ENCODE measurements at places on chromosomes 5 and 9.

DNA sequence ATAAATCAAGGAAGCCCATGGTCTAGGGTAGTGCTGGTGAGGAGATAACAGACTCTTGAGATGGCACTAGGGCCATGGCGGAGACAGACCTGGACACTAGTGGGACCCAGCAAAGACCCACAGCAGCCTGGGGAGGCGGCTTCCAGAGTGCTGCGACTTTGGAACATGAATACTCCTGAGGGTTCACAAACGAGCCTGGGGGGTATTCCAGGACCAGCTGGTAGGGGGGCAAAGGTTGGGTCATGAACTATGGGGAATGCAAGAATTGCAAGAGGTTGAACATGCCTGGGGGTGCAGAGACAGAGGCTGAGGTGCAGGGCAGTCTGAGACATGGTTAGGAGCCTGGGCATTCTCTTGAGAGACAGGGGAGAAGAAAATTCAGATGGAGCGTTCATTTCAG, 43.8 kb upstream of the SPTLC1 start:
- DNase-seq: no peak

GRCh38 chr9:34994260-34994899, 4.8 kb downstream of the DNAJB5 start:
- no peak for DNase-seq

DNA sequence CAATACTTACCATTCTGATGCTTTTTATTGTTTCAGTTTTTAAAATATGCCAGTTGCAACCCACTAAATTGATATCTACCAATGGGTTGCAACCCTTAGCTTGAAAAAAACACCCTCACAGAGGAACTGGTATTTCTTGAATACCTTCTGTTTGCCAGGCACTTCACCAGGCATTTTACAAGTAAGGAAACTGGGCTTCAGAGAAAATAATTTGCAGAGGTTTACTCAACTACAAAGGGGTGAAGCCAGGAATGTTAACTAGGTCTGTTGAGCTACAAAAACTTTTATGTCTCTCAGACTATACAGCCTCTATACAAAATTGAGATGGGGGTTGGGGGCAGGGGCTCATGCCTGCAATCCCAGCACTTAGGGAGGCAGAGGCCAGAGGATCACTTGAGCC, 65.0 kb downstream of the STX17 start:
- no peak for DNase-seq

- no peak for DNase-seq
Measured at GRCh38 chr9:120882935-120883607, 6.1 kb upstream of the PHF19 start.

DNA sequence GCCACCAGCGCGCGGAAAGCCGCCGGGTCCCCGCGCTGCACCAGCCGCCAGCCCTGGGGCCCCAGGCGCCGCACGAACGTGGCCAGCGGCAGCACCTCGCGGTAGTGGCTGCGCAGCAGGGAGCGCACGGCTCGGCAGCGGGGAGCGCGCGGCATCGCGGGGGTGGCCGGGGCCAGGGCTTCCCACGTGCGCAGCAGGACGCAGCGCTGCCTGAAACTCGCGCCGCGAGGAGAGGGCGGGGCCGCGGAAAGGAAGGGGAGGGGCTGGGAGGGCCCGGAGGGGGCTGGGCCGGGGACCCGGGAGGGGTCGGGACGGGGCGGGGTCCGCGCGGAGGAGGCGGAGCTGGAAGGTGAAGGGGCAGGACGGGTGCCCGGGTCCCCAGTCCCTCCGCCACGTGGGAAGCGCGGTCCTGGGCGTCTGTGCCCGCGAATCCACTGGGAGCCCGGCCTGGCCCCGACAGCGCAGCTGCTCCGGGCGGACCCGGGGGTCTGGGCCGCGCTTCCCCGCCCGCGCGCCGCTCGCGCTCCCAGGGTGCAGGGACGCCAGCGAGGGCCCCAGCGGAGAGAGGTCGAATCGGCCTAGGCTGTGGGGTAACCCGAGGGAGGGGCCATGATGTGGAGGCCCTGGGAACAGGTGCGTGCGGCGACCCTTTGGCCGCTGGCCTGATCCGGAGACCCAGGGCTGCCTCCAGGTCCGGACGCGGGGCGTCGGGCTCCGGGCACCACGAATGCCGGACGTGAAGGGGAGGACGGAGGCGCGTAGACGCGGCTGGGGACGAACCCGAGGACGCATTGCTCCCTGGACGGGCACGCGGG, at the start of gene TERT:
TERT (minus strand) TSS at position 234 of the 815 bp plus-strand sequence; CDS start at position 155, 79 bp downstream.
- no peak for DNase-seq

DNA sequence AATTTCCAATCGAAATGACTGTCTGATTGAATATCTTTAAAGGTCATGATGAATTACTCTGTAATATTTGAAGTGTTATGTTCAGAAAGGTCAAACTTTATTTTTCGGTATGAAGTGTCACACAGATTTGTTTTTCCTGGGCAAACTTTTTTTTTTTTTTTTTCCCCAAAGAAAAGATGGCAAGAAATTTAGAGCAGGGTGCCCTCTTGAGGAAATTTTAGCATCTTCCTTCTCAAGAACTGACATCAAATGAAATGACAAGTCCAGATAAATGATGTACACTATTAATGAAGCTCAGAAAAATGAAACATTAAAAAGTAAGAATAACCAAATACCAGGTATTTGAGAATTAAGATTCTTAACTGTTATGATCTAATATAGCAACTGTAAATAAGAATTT, 123.6 kb downstream of the INVS start:
- DNase-seq: peak; percentile 87

GRCh38 chr5:173139631-173140030, 4.7 kb upstream of the BNIP1 start:
- no peak for DNase-seq

- DNase-seq: no peak
Measured at GRCh38 chr9:135588886-135589595, 27.5 kb downstream of the PAEP start.

DNA sequence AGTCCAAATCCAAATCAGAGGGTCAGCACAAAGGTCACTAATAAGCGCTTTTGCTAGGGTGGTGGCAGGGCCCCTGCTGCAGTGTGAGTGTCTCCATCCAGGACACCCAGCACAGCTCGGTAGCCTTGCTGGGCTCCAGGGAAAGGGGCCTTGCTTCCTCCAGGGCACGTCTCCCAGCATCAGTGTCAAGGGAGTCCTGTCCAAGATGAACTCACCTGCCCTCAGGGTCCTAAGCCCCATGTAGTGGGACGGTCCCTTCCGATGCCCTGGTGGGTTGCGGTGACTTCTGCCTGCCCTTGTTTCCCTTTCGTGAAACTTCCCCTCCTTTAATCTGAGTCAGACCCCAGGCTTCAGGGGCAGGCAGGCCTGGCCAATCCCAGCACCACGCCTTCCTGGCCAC, 101.7 kb downstream of the ZNF354C start:
- no peak for DNase-seq

DNA sequence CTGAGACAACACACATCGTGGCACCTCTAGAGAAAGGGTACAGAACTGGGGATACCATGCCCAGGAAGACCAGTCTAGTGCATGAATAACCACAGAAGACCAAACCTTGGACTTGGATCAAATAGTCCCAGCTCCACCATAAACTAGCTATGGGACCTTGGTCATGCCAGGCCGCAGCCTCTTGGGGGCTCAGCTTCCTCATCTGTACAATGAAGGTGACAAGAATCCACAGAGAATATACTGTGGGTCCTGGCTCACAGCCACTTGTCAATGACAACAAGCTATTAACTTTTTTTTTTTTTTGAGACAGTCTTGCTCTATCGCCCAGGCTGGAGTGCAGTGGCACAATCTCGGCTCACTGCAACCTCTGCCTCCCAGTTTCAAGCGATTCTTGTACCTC, 3.9 kb downstream of the KYAT1 start:
- no peak for DNase-seq

DNA sequence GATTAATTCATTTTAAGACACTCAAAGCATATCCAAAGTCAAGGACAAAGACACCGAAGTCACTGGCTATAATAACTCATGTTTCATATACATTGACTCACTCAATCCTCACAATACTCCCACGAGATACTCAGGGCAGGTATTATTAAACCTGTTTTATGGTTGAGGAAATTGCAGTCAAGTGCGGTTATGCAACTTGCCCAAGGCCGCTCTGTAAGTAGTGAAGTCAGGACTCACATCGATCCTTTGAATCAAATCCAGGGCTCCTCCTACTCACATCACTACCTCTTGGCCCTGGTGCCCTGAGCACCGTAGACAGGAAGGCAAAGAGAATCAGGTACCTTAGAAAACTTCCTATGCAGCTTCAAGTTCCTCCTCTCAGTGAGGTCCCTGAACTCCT, 87.8 kb upstream of the APC start:
- DNase-seq: no peak

- DNase-seq: no peak
Measured at GRCh38 chr9:20028192-20028848, 239.5 kb upstream of the SLC24A2 start.

Data from spinal cord (tissue), 10 donors.